ENCODE measurements at places on chromosomes 3 and 15.

DNA sequence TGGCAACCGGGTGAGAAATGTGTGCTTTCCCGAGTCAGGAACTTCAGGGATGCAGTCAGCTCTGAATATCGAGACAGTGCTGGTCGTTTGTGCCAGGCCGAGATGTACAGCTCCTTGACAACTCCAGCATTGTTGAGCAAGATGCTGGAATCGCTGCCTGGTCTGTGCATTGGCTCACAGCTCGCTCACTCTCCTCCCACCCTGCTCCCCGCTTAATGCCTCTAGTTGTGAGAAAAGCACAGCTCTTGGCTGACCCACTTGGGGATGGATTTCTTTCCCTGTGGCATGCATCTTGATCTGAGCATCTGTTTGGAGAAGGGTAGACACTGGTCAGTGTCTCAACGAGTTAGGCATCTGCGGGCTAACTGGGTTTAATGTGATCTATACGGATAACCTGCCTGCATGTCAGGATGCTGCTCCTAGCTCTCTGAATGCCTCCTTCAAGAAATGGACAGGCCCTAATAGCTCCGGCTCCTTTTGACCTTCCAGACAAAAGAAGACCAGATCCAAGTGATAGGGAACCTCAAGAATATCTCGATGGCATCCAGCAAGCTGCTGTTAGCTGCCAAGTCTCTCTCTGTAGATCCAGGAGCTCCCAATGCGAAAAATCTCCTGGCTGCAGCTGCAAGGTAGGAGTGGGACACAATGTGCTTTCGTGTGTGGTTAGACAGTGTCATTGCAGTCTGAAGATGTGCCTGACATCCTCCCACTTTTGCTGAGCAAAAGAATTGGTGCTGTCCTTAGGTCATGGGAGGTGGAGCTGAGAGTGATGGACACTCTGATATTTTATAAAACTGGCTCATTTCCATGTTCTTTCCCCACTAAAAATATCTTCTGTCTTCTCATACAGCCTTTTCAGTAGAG lies 302.2 kb upstream of the TPM1 start:
- no peak for DNase-seq

- DNase-seq = no peak
Measured at GRCh38 chr3:63130625-63131024, 147.5 kb upstream of the SYNPR start.

GRCh38 chr3:98372445-98372844 lies 18.0 kb upstream of the OR5K3 start:
- DNase-seq = no peak

- DNase-seq = no peak
Measured at GRCh38 chr3:177284383-177284881, 87.2 kb upstream of the TBL1XR1 start.

DNA sequence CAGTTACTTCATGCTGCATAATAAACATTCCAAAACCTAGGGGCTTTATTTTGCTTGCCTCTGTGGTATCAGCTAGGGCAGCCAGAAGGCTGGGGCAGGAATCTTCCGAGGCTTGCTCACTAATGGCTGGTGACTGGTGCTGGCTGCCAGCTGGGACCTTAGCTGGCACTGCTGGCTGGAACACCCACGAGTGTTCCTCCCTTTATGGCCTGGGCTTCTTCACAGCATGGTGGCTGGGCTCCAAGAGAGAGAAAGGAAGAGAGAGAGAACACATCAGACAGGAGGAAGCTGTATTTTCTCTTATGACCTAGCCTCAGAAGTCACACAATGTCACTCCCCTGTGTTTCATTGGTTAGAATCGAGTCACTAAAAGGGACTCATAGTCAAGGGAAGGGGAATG lies 23.9 kb upstream of the CDCP1 start:
- DNase-seq = no peak

GRCh38 chr3:41673650-41674049 lies 288.3 kb downstream of the ULK4 start:
- no peak for DNase-seq

GRCh38 chr3:112253301-112253971 lies 40.6 kb downstream of the SLC9C1 start:
- no peak for DNase-seq

DNA sequence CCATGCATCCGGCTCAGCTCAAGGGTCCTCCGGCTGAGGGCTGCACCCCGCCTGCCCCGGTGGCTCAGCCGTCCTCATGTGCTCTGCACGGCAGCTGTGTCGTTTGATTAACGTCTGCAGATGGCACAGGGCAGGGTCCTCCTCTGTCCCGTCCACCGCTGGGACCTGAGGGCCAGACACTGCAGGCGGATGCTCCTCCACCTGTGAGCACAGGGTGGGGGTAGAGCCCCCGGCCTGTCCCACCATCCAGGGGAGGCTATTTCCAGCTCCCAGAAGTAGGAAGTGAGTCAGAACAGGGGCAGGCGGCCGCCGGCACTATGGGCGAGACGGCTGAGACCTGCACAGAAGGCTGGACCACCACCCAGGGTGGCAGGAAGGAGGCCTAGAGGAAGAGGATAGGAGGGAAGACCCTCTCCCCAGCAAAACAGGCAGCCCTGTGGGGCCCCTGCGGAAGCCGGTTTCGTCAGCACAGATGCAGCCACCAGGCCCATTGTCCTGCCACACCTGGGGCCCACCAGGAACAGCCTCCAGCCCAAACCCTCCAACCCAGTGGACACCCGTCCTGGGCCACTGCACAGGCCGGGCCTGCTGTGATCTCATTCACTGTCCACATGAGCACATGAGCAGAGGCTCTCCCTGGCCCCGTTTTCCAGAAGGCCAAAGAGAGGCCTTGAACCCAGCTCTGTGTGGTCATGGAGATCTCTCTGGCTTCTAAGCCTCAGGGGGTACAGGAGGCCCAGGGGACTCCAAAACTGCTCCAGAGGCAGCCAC lies 12.6 kb upstream of the PLXND1 start:
- DNase-seq = no peak

DNA sequence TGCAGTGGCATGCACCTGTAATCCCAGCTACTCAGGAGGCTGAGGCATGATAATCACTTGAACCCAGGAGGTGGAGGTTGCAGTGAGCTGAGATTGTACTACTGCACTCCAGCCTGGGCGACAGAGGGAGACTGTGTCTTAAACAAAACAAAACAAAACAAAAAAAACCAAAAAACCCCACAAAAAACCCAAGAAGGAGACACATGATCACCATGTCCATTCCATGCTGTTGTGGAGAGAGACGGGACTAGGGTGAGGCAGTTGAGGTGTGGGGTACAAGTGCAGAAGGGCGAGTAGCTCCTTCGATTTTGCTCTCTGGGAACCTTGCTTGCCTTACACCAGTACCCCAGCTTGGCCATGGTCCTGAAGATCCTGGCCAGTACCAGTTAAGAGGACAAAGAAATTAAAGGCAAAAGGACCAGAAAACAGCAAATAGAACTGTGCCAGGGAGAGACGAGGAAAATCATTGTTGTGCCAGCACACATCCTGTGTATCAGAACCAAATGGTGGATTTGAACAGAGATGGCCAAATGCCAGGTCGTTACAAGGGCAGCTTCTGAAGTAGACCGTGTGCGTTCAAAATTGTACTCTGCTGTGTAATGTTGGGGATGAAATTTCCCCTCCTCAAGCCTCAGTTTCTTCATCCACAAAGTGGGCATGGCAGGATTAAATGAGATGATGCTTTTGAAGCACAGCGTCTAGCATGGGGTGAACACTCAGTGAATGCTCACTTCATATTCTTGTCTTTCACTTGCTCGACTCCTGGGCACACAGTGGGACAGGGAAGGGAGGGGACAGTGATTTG lies 42.9 kb upstream of the CTSH start:
- no peak for DNase-seq

- no peak for DNase-seq
Measured at GRCh38 chr3:142916605-142917004, 27.7 kb upstream of the PCOLCE2 start.

DNA sequence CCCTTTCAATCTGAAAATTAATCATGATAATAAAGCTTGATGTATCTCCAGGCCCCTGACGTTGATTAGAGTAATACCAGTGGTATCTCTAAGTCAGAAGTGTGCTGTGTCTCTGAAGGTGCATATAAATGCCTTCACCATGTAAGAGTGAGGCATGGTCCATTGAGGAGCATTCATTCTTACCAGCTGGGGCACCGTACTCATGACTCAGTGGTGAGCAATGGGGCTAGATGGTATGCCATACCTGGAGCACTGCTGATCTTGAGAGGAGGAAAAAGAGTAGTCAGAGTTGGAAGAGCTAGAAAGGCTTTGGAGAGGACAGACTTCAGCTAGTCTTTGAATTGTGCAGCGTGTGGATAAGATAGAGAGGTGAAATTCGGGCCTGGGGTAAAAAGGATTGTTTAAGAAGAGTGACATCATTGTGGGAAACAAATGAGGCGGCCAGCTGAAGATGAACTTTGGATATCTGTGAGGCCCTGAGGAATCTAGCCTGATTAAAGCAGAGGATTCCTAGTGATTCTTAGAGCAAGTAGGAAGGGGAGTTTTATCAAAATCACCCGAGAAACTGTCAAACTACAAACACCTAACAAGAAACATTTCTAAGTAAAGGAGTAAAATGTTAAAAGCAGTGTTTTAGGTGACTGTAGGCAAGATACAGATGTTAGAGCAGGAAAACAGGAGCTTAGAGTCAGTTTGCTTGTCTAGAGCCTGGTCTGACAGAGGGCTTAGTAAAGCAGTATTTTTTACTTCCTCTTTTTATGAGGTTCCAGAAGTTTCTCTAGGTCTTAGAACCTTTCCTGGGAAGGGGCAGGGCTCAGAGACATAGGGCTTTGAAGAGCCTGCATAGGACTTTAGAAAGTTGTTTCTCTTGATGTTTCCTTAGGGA lies 13.6 kb downstream of the TMOD3 start:
- DNase-seq = no peak

- DNase-seq = no peak
Measured at GRCh38 chr15:76711351-76711827, 193.8 kb downstream of the SCAPER start.

- DNase-seq = no peak
Measured at GRCh38 chr3:9870978-9871377, 9.1 kb downstream of the CIDEC start.

- no peak for DNase-seq
Measured at GRCh38 chr3:19104459-19104858, 43.9 kb upstream of the KCNH8 start.

- no peak for DNase-seq
Measured at GRCh38 chr15:68994149-68994548, 20.3 kb upstream of the NOX5 start.

- DNase-seq = no peak
Measured at GRCh38 chr3:12316253-12316652, 27.4 kb downstream of the PPARG start.

- no peak for DNase-seq
Measured at GRCh38 chr3:119296727-119297122, 2.5 kb downstream of the ARHGAP31 start.

GRCh38 chr3:158794936-158795518 lies 6.8 kb upstream of the MFSD1 start:
- no peak for DNase-seq

DNA sequence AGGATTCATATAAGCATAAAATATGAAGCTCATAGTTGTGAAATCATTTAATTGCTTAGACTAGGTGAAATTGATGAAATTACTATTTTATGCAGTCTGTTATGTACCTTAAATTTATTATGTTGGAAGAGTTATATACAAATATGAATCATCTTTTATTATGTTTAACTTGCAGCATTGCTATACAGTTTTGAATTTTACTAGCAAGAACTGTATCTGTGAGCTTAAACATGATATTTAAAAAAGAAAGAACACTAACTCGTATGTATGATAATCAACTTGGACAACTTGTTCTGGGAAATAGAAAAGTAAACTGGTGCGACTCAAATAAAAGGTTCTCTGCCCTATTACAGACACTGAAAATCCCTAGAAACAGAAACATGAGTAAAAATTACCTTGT lies 1.8 kb downstream of the STX19 start:
- no peak for DNase-seq

DNA sequence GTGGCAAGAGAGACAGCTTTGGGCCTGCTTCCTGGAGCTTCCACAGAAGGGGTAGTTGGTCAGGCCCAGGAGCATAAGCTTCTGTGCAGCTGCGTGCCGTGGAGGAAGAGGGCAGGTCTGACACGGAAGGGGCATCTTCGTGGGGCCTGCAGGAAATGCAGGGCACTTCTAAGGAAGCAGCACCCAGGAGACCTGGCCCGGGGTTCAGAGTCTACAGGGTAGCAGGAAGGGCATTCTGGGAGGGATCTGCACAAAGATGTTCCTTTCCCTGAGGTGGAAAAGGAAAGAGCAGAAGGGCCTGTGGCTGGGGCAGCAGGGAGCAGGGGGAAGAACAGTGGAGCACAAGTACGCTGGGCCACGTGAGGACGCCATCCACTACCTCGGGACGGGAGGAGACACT lies 85.1 kb downstream of the DNAJB8 start:
- no peak for DNase-seq

GRCh38 chr15:49135911-49136310 lies 19.5 kb downstream of the COPS2 start:
- no peak for DNase-seq

GRCh38 chr3:190546881-190547510 lies 33.1 kb downstream of the IL1RAP start:
- no peak for DNase-seq

- DNase-seq = no peak
Measured at GRCh38 chr3:137420198-137420995, 343.7 kb upstream of the SOX14 start.

GRCh38 chr3:23324745-23325144 lies 121.6 kb downstream of the UBE2E2 start:
- DNase-seq = no peak

GRCh38 chr3:195613468-195614069 lies 29.8 kb upstream of the APOD start:
- no peak for DNase-seq

DNA sequence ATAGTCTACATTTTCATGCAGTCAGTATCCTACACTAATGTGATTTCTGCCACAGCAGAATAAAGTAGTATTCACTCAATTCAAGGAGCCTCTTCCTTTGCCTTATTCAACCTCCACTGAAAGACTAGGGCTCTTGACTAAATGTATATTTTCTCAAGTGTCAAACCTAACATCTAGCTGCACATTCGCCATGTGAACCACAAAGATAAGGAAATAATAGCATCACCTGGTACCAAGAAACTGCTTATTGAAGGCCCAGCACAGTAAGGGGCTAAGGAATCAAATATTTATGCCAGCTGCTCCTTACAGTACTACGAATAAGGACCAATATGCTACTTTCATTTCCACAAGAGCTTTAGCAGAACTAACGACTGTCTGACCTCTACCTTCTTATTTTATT lies 1.3 kb downstream of the SRP14 start:
- DNase-seq = no peak

- no peak for DNase-seq
Measured at GRCh38 chr3:22373182-22373581, 622.2 kb upstream of the ZNF385D start.

GRCh38 chr3:122004991-122005565 lies 17.0 kb downstream of the ILDR1 start:
- no peak for DNase-seq

DNA sequence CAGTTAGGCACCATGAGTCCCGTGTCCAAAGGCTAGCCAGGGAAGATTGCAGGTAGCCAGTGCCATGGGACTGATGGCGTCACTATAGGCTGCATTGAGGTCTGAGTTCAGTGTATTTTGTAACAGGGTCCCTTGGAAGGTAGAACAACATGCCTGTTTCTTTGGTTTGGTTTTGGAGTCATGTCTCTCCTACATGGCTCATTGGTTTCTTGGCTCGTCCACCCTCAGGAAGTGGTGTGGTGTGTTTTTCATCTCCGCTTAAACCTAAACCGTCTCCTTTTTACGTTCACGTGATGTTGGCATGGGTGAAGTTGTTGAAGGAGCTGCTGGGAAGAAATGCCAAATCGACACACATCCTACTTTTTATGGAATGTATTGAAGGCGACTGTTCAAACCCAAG lies 71.6 kb downstream of the FLNB start:
- DNase-seq = no peak

Data from omental fat pad (tissue), 4 donors.